Stimulated activated effector memory CD8-positive, alpha-beta T cell treated with anti-CD3 and anti-CD28 coated beads, Interleukin-12 subunit alpha, Interleukin-12 subunit beta, amount 100 ng/mL, for 72 hours (primary cell): ENCODE measurements at places on chromosomes 2 and 18.

DNA sequence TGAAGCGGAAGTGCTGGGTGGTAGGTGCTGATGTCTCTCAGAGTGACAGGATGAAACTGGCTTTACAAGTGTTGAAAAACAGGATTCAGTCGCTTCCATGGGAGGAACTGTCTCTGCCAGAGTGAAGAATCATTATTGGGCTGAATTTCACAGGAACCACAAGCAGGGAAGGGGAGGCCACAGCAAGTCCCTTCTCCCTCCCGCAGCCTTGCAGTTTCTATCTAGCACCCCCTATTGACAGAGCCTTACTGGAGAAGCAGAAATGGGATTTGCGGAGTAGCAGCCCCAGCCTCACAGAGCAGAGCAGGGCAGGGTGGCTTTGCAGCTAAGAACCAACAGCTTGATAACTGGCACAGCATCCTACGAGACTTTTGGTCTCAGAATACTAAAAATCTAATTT lies 33.3 kb upstream of the RMP24 start:
- DNase-seq = no peak

DNA sequence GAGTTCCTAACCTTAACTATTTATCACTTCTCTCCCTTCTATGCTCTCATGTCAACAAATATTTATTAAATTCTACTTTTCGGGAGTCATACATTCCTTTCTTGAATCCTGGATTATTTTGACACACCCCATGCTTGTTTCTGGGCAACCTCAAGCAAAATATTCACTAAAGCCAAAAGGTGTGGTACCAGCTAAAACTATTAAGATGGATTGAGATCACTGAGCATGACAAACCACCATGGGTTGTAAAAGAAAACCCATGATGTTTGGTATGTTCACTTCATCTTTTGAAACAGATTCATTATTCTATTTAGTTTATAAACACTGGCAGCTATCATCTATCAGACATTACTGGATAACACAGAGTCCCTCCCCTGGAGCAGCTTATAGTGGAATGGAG lies 32.5 kb downstream of the DPP4 start:
- no peak for DNase-seq

DNA sequence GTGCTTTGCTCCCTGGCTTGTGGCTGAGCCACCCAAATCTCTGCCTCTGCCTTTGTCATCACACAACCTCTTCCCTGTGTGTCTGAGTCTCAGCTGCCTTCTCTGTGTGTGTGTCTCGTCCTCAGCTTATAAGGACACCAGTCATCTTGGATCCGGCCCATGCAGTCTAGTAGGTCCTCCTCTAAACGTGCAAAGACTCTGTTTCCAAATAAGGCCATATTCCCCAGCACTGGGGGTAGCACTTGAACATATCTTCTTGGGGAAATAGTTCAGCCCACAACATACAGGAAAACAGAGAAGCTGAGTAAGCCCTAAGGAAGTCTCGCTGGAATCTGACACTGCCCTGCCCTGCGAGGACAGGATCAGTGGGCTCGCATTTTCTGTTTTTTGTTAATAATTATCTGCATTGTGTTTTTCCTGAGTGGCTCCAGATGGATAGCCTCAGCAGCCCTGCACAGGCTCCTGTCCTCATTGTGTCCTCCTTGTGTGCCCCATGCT lies 42.1 kb downstream of the MTCL1 start:
- DNase-seq = no peak

- no peak for DNase-seq
Observed at GRCh38 chr2:79259296-79259695, 99.7 kb upstream of the REG3A start.

- DNase-seq = no peak
Observed at GRCh38 chr2:32553829-32554432, 73.9 kb upstream of the TTC27 start.
